ENCODE measurements at places on chromosomes 4 and X.

- DNase-seq = no peak
Measured at GRCh38 chr4:27318740-27319139, 458.1 kb downstream of the STIM2 start.

DNA sequence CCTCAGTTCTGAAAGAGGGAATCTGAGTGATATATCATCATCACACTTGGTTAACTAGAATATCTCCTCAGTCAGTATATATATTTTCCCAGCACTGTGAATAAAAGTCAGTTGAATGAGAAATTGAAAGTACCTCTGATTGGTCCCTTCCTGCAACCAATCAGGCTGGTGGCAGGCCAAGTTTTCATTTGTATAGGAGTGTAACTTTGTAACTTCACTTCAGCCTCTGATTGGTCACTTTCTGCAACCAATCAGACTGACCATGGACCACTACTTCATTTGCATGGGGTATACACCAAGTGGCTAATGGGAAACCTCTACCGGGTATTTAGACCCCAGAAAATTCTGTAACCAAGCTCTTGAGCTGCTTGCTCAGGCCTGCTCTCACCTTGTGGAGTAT lies 2.0 kb upstream of the PGK1 start:
- no peak for DNase-seq

- DNase-seq = no peak
Measured at GRCh38 chrX:68717196-68717595, 69.7 kb downstream of the STARD8 start.

DNA sequence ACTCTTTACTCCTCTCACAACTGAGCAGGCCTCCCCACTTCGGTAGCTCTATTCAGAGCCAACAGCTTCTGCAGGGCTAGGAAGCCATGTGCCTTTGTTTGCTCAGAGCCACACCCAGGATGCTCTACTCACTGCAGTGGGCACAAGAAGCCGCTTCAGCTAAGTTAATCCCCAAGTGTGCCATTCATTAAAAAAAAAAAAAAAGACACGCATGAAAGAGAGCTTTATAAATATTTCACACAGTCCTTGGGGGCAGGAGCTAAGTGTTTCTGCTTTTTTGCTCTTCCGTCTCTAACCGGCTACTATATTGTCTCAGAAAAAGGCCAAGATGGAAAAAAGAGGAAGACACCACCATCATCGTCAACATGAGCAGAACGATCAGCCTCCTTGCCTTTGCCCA lies 8.1 kb downstream of the CRMP1 start:
- DNase-seq = no peak

DNA sequence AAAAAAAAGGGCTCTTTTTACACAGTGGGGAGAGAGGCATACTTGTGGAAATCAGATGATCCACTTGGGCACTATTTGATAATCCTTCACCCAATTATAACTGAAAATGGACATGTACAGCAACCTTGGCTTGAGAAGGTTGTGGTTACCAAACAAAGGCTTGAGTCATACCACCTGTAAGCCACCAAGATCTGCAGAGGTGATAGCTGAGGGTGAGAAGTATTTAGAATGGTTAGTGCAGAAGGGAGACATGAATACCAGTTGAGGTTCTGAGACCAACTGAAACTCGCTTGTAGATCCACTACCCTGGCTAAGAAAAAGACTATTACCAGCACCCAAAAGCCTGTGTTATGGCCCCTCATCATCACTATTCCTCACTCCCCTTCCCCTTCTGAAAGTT lies 614.0 kb downstream of the STIM2 start:
- no peak for DNase-seq

DNA sequence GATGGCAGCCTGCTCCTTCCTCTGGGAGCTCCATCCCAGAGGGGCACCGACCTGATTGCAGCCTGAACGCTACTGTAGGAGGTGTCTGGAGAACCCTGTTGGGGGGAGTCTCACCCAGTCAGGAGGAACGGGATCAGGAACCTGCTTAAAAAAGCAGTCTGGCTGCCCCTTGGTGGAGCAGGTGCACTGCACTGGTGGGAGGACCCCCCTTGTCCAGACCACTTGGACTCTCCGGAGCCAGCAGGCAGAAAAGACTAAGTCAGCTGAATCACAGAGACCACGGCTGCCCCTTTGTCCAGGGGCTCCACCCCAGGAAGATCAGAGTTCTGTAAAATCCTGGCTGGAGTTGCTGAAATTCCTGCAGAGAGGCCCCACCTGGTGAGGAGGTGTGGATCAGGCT lies 67.3 kb upstream of the MAGEB18 start:
- DNase-seq = no peak

DNA sequence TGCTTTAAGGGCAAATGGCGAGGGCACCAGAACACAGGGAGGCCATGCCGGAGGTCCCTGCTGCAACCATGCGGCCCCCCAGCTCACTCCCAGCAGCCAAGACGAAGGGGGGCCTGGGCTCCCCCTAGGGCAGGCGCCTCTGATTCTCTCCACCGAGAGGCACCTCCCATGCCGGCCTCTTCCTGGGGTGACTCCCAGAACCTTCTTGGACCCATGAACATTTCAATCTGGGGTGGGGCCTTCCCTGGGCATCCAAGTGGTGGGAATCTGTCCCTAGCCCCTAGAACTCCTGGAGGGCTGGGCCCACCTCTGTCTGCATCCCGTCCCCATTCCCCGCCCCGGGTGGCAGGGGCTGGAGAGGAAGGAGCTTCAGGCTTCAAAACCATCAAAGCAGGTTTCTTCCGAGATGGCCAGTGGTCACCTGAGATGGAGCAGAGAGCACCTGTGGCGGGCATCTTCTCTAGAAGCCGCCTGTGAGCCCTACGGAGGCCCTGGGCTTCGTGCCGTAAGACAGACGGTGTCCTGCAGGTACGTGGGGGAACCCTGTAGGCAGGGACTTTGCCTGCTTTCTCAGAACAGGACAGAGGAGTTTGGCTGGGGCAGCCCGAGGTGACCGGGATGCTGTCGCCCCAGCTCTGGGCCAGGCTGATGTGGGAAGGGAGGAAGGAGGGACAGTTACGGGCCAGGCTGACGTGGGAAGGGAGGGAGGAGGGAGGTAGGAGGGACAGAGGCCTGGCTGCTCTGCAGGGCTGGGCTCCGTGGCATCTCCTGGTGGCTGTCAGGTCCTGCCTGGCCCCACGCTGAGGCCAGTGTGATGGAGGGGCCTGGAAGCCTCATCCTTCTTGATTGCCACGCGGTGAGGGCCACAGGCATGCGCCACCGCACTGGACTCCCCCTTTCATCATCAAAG lies 6.8 kb upstream of the SLC25A6 start:
- no peak for DNase-seq

- DNase-seq = no peak
Measured at GRCh38 chr4:57462843-57463242, 352.7 kb upstream of the IGFBP7 start.

DNA sequence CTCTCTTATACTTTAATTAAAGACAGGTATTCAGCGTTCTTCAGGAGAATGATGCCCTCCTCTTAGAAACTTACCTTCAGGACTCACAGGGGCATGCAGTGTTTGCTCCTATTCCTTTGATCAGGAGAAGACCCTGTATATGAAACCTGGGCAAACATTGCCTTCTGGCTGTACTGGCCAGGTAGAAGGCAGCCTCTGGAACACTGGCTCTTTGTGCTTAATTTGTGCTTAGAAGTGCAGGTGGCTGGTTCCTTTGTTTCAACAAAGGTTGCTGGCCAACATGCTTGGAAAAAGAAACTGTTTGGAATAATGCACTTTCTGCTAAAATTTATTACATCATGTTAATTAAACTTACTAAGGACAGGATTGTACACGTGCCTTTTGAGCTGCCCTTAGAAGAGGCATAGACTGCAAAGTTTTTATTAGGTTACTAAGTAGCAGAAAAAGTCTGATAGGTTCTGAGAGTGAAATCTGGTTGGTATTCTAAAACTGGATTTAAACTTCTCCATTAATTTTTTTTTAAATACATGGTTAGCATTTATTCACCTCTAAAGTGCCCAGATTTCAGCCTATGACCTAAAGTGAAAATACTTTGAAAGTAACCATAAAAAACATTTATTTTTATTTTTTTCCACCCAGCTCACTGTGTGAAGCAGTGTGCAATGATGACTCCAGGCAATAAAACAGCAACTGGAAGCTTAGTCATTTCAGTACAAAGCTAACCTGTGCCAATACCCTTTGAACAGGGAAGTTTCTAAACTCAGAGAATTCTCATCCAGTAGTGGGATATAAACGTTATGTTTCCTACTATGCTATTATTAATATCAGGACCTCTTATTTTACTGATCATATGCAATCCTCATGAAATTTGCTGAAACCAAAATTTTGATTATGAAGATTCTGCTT lies 11.3 kb downstream of the RASSF6 start:
- peak; percentile 76 for DNase-seq

DNA sequence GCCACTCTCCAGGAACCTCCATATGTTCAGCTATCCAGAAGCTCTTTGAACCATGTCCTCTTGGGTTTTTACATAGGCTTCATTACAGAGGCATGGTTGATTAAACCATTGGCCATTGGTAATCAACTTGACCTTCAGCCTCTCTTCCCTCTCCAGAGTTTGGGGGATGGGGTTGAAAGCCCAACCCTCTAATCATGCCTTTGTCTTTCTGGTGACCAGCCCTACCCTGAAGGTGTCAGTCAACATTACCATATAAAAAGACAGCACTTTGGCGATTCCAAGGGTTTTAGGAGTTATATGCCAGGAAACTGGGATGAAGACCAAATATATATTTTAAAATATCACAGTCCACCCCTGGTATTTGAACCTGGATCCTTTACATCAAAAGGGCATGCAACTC lies 222.5 kb downstream of the CHIC1 start:
- DNase-seq = no peak

GRCh38 chrX:31872007-31872406 lies 800.2 kb upstream of the FTHL17 start:
- DNase-seq = no peak

Measured in LoVo (cell line).